Thoracic aorta (tissue), 2 donors: ENCODE measurements at places on chromosomes 1 and 21. TPM values are rescaled to one million over a fixed set of nuclear protein-coding genes. Genes with fewer than 3 reads are reported as not detected.

GRCh38 chr1:56491441-56491840 lies 87.9 kb downstream of the PLPP3 start:
- no peak overlapping the region for H3K4me3 ChIP-seq
- H3K27ac ChIP-seq, result no peak overlapping the region

BRWD1 gene
- total RNA-seq, result 56.0 TPM

- H3K4me1 ChIP-seq, result no peaks in the 10 kb centered on the region
- DNase-seq, result no peak
- no peak overlapping the region for H3K4me3 ChIP-seq
Observed at GRCh38 chr1:115865704-115866380, 24.9 kb upstream of the NHLH2 start.

GPR161 gene
- total RNA-seq, result 11.6 TPM

ZC3H12A gene
- total RNA-seq, result 32.4 TPM

C1orf198 gene
- total RNA-seq, result 166 TPM

SELE gene
- 3.4 TPM for total RNA-seq

GRCh38 chr1:156106624-156107488 lies 7.7 kb upstream of the LMNA start:
- no peaks in the 10 kb centered on the region for H3K36me3 ChIP-seq
- H3K27me3 ChIP-seq, result no peaks in the 10 kb centered on the region
- peak overlapping the region; percentile 64 for H3K4me3 ChIP-seq
- peak overlapping the region; percentile 86 for H3K27ac ChIP-seq
- no peak for DNase-seq
- peaks cover 39% of the 10 kb centered on the region for H3K4me1 ChIP-seq

INSRR gene
- total RNA-seq, result not detected

DNA sequence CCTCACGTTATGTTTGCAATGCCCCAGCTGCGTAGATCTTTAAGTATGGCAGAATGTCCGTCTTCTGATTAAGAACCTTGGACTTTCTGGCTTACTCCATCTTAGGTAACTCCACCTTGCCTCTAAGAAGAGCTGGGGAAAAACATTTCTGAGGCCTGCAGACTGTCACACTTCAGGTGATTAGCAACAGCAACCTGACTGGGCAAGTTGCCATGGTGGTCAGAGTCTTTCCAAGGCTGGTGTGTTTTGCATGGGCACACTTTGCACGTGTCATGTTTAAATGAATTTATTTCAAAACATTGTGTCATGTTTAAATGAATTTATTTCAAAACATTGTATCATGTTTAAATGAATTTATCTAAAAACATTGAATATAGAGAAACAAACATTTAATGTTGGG lies 811 bp downstream of the KPRP start:
- no peak overlapping the region for H3K4me3 ChIP-seq
- no peaks in the 10 kb centered on the region for H3K36me3 ChIP-seq
- no peaks in the 10 kb centered on the region for H3K27me3 ChIP-seq
- no peak for DNase-seq

- H3K36me3 ChIP-seq, result no peaks in the 10 kb centered on the region
- DNase-seq, result no peak
- no peak overlapping the region for H3K27ac ChIP-seq
- H3K4me1 ChIP-seq, result no peaks in the 10 kb centered on the region
Observed at GRCh38 chr21:42387164-42387563, 8.7 kb downstream of the TMPRSS3 start.

GRCh38 chr1:165144757-165145397 lies 211.6 kb downstream of the LMX1A start:
- no peaks in the 10 kb centered on the region for H3K4me1 ChIP-seq
- no peak overlapping the region for H3K4me3 ChIP-seq
- DNase-seq, result no peak
- H3K36me3 ChIP-seq, result no peaks in the 10 kb centered on the region
- H3K27ac ChIP-seq, result no peak overlapping the region
- no peaks in the 10 kb centered on the region for H3K27me3 ChIP-seq

- H3K27me3 ChIP-seq, result no peaks in the 10 kb centered on the region
- H3K36me3 ChIP-seq, result no peaks in the 10 kb centered on the region
- no peak overlapping the region for H3K4me3 ChIP-seq
- H3K4me1 ChIP-seq, result no peaks in the 10 kb centered on the region
Observed at GRCh38 chr1:43634721-43635120, 15.2 kb upstream of the KDM4A start.

DNA sequence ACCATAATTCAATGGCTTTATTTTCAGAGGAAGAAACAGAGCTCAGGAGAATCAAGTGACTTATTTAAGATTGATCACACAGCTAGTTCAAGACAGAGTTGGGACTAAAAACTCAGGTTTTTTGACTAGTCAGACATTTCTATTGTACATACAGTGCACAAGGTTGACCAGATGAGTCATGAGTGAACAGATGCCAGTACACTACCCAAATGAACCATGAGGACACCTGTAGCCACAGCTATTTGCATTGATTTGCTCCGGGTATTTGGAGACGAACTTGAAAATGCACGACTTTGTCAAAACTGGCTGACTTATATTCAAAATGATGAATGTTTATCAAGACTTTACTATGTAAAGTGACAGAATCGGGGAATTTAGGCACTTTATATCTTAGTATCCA lies 161.7 kb upstream of the ST6GALNAC5 start:
- no peak for DNase-seq
- no peak overlapping the region for H3K4me3 ChIP-seq
- no peaks in the 10 kb centered on the region for H3K27me3 ChIP-seq
- no peak overlapping the region for H3K27ac ChIP-seq
- H3K36me3 ChIP-seq, result no peaks in the 10 kb centered on the region

SLC25A44 gene
- 10.7 TPM for total RNA-seq

LHX8 gene
- not detected for total RNA-seq
